ENCODE measurements at places on chromosomes 11 and 22.

- DNase-seq, result no peak
These were observed 5.0 kb downstream of the RPS19BP1 start for GRCh38 chr22:39527481-39527961.

- DNase-seq, result peak; percentile 89
These were observed 61.4 kb upstream of the ASPHD2 start for GRCh38 chr22:26367402-26368245.

GRCh38 chr11:24625975-24626374 is 129.1 kb downstream of the LUZP2 start:
- DNase-seq, result no peak

DNA sequence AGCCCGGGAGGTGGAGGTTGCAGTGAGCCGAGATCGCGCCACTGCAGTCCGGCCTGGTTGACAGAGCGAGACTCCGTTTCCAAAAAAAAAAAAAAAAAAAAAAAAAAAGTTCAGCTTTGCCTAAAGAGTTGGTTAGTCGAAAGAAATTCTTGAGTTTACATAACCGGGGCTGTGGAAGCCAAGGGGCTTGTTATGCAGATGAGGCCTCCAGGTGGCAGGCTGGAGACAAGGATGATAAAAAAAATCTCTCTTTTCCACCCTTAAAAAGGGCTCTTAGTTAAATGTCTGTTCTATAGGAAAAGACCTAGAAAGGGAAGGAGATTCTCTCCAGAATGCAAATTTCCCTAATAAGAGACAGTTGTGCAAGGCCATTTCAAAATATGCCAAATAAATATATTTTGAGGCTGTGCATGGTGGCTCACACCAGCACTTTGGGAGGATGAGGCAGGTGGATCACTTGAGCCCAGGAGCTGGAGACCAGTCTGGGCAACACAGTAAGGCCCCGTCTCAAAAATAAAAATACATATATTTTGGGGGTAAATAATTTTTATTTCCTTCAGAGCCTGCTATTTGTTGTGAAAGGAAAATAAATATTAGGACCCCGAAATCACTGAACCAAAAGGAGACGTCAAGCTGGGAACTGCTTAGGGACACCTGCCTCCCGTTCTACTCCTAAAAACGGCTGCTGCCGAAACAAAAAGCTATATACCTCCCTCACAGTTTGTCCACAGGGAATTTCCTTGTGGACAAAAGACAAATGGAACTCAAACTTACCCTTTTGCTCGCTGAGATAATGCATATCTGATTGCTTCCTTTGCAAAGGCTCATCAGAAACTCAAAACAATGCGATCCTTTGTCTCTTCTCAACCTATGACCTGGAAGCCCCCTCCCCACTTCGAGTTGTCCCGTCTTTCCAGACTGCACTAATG is 2.4 kb upstream of the IFITM2 start:
- DNase-seq, result peak; percentile 88

GRCh38 chr22:49255154-49255553 is 572.5 kb downstream of the BRD1 start:
- DNase-seq, result no peak

- no peak for DNase-seq
These were observed 7.9 kb downstream of the TIGD3 start for GRCh38 chr11:65362320-65362931.

DNA sequence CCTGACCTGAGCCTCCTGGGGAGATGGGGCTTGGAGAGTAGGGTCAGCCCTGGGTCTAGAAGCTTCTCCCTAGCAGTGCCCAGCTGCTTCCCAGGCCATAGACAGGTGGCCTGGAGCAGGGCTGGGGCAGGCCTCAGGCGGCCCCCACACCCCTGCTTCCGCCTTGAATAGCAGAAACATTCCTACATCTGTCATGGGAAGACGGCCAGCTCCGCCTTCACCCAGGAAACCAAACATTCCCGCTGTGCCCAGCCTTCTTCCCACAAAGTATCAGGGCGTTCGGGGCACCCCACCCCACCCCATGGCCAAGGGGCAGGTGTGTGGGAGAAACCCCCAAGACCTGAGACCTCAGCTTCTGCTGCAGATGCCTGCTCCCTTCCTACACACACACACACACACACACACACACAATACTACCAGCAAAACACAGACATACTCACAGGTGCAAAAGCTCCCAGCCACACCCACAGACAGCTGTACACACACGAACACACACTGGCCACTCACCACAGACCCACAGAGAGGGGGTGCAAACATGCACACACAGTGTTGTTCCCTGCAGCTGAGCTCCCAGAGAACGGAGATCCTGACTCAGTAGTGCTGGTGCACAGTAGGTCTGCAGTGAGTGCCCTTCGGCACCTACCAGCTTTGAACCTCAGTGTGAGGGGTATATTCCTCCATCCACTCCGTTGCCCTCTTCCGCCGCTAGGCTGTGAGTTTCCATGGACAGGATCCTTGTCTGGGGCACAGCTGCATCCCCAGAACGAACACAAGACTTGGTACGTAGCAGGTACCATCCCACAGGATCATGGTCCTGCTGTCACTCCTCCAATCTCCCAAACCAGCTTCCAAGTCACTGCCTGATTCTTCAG is 37.4 kb downstream of the PDGFB start:
- no peak for DNase-seq

- DNase-seq, result no peak
These were observed 47.6 kb downstream of the FAM83F start for GRCh38 chr22:40042312-40042711.

- no peak for DNase-seq
These were observed 539.2 kb downstream of the MIAT start for GRCh38 chr22:27196606-27197005.

DNA sequence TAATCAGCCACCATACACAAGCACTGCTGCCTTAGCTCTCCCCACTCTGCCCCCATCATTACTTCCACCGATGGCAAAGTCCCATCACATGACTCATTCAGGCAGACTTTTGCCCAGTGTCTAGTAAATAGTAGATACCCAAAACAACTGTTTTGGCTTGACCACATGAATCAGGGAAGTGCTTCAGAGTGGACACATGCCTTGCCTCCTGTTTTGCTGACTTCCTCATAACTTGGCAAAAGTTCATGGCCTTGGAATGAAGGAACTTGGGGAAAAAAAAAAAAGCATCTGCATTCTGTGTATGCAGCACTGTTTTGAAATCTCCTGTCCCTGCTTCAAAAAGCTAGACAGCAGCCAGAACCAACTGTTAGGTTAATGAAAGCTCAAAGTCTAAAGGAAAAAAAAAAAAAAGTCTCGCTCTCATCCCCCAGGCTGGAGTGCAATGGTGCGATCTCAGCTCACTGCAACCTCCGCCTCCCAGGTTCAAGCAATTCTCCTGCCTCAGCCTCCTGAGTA is 335.3 kb downstream of the FAM181B start:
- DNase-seq, result no peak

GRCh38 chr11:73205661-73206343 is 12.3 kb upstream of the P2RY2 start:
- no peak for DNase-seq

DNA sequence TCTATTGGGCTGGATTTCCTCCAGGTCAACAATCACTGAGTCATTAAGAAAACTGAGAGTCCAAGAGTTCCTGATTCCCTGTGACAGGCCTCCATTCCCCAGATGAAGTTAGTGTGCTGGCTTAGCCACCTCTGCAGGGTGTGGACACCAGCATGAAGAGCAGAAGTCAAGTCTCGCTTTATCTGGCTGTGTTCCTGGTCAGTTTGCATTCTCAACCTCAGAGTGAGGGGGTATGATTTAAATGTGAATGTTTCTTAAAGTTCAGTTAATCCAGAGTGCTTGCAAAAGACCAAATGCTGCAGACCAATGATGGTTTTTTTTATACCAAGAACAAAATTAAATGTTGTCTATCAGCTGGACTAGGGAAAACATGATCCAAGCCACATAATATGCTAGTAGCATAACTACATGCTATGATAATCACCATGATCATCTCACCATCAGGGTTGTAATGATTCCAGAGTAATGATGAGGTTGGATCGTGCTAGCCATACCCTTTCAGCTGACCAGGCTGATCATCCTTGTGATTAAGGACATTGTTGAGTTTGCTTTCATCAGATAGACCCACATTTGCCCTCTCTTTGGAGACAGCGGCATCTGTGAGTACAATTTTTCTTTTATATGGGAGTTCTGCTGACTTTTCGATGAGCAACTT is 145.8 kb upstream of the ARHGAP20 start:
- DNase-seq, result no peak

- DNase-seq, result no peak
These were observed 36.3 kb downstream of the HORMAD2 start for GRCh38 chr22:30116362-30117117.

GRCh38 chr22:34783436-34783835 is 282.5 kb upstream of the ISX start:
- DNase-seq, result no peak

GRCh38 chr22:32528984-32529982 is 54.7 kb downstream of the FBXO7 start:
- DNase-seq, result peak; percentile 85

DNA sequence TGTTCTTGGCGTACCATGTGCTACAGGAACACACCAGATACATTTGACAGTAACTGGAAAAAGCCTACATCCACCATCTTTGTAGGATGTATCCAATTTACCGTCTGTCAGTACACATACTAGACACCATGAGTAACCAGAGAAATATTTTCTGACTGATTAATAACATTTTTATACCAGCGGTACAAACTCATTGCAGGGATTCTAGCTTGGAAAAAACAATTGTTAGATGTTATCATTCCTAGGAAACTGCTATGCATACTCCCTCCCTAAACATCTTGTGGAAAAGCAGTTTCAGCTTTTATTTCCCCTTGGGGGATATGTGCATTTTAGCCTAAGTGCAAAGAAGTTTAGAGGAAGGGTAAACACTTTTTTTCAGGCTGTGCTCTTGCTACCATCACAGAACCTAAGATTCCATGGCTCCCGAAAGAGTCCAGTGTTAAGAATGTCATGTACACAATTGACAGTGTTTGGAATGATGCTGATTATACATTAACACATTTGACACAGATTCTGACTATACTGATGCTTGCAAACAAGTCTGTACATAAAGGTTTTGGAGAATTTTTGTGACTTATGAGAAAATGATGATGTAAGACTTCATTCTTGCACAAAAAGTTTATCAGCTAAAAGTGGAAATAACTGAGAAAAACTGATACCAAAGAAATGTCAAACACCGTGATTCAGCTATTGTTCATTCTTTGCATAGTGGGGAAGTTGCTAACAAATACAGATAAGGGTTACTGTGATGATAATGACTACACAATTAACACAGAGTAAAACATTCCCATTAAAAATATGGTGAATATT is 23.7 kb downstream of the NCF4 start:
- DNase-seq, result no peak

- no peak for DNase-seq
These were observed 42.1 kb downstream of the RTL6 start for GRCh38 chr22:44455963-44456358.

DNA sequence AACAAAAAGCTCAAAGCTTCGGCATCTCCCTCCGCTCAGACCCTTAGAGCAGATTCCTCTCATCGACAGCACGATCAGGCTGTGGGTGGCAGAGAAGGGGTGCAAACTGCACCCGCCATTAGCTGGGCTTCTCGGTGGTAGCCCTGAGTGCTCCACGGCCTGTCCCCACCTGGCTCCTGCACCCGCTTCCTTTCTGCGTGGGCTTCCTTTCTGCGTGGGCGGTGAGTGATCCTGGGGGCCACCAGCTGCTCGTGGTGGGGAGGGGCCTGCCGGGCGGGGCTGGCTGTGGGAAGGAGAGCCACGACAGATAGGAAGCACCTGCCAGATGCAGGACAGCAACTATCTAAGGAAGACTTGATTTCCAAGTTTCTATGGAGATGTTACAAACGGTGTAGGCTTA is 55.0 kb downstream of the BRD1 start:
- no peak for DNase-seq

- DNase-seq, result no peak
These were observed at the start of gene PARVA for GRCh38 chr11:12377106-12377823. TSS of gene PARVA (plus strand) at chr11:12377571. CDS start at chr11:12377648, 77 bp downstream.

DNA sequence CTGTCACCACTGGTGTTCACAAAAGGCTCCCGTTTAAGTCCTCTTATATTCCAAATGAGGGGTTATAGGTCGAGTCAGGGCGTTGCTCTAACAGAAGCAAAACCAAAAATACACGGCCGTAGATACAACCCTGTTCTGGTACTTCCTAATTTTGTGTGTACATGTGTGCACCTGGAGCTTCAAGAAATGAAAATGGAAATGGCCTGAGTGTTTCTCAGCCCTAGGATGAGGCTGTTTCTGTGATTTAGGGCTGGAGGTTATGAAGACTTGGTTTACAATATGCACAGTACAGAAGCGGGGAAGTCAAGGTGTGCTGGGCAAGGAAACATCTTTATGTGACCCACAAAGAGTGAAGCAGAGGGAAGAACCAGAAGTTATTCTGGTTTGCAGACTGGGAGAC is 110.4 kb upstream of the OR4B1 start:
- no peak for DNase-seq

- DNase-seq, result no peak
These were observed 534.5 kb downstream of the LRRC4C start for GRCh38 chr11:40924915-40925314.

DNA sequence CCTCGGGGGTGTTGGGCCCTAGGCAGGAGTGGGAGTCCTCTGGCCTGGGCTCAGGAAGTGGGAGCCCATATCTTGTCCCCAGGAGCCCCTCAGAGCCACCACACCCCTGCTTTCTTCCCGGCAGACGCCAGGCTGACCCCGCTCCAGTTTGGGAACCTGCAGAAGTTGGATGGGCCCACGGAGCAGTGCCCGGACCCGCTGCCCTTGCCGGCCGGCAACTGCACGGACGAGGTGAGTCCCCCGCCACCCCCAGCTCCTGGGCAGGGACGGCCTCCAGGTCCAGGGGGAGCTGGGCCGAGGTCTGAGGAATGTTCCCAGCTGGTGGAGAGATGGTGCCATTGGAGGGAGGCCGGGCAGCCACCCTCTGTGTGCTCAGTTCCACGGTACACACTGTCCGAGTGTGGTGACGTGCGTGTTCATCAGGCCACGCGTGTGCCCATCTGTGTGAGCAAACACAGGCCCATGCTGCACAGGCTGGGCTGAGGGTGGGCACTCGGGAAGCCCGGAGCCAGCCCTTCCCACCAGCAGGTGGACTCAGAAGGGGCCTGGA is 4.8 kb downstream of the MUC5B start:
- no peak for DNase-seq

GRCh38 chr11:114883472-114883871 is 205.1 kb downstream of the NXPE2 start:
- no peak for DNase-seq

- DNase-seq, result no peak
These were observed 173.3 kb upstream of the PDGFD start for GRCh38 chr11:104337273-104337672.

- DNase-seq, result no peak
These were observed 184.7 kb downstream of the MIAT start for GRCh38 chr22:26842103-26842502.

- no peak for DNase-seq
These were observed 19.1 kb downstream of the INCENP start for GRCh38 chr11:62142921-62143320.

GRCh38 chr11:28760676-28761390 is 652.6 kb downstream of the METTL15 start:
- no peak for DNase-seq

GRCh38 chr22:47167056-47167455 is 404.6 kb downstream of the TBC1D22A start:
- no peak for DNase-seq

- no peak for DNase-seq
These were observed 13.5 kb downstream of the TCF20 start for GRCh38 chr22:42256930-42257329.

GRCh38 chr22:32951807-32952153 is 106.4 kb downstream of the SYN3 start:
- no peak for DNase-seq

Measured in activated CD4-positive, alpha-beta T cell treated with anti-CD3 and anti-CD28 coated beads, Interleukin-2, amount 10 ng/mL, durations not matched to agents 24 days and 14 days (primary cell).